ENCODE measurements at places on chromosomes 12 and 14. TPM values are rescaled to one million over a fixed set of nuclear protein-coding genes. Genes with fewer than 3 reads are reported as not detected.

Gene ABCB9
- total RNA-seq, result 4.1 TPM

Gene NELL2
- total RNA-seq, result not detected

Gene WNT1
- total RNA-seq, result not detected

Gene C12orf54
- not detected for total RNA-seq

Gene ANO4
- 1.5 TPM for total RNA-seq

Gene CLEC4C
- not detected for total RNA-seq

Gene HNRNPC
- total RNA-seq, result 675 TPM

Gene PTPN6
- total RNA-seq, result 3.3 TPM

Gene CEBPE
- total RNA-seq, result not detected

Gene KCNA5
- not detected for total RNA-seq

Gene OLR1
- not detected for total RNA-seq

Gene HVCN1
- total RNA-seq, result 4.9 TPM

Gene GLS2
- 0.11 TPM for total RNA-seq

Measured in dermis lymphatic vessel endothelial cell (primary cell).